Activated naive CD4-positive, alpha-beta T cell treated with anti-CD3 and anti-CD28 coated beads, Interleukin-2, amount 50 U/mL, for 72 hours (primary cell): ENCODE measurements at places on chromosomes 13 and 19. TPM values are rescaled to one million over a fixed set of nuclear protein-coding genes. Genes with fewer than 3 reads are reported as not detected.

The MUC16 gene
- 0.02 TPM for total RNA-seq

The ZNF580 gene
- total RNA-seq = 33.9 TPM

The GZMM gene
- 14.1 TPM for total RNA-seq

The ICAM4 gene
- 0.43 TPM for total RNA-seq

The DEDD2 gene
- total RNA-seq = 28.7 TPM

The OR4F17 gene
- not detected for total RNA-seq

The CAPS gene
- total RNA-seq = 5.1 TPM

DNA sequence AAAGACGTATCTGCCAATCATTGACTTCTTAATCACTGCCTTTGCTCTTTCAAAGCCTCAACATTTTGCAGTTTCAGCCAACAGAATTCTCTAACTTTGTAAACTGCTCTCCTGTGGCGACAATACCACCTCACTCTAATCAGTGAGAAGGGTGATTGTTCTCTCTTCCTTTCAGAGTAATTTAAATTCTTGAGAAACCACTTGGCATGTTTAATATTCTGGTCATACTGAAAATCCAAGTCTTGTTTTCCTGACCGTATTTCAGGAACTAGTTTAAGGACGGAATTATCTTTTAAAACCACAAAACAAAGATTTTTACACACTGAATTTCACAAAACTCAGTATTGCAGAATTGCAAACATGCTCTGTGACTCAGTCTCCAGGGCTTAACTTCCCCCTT, 5.2 kb upstream of the CDC16 start:
- no peak for DNase-seq

GRCh38 chr19:45279587-45280192, 28.6 kb downstream of the MARK4 start:
- DNase-seq = no peak

DNA sequence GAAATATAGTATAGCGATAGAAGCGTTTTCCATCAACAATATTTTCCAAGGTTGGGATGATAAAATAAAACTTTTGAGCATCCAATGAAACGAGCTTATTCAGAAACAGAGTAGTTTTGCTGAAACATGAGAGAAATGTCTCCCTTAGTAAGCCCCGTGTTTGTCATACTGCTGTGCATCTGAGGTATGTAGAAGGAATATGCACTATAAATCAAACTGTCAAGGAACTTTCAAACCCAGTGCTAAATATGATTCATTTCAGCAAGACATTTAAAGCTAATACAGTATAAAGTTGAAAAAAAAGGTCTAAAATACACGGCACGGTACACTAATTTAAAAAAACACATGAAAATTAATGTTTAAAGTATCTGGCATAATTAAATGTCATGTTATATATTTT, 546.2 kb downstream of the SLITRK5 start:
- DNase-seq = no peak

DNA sequence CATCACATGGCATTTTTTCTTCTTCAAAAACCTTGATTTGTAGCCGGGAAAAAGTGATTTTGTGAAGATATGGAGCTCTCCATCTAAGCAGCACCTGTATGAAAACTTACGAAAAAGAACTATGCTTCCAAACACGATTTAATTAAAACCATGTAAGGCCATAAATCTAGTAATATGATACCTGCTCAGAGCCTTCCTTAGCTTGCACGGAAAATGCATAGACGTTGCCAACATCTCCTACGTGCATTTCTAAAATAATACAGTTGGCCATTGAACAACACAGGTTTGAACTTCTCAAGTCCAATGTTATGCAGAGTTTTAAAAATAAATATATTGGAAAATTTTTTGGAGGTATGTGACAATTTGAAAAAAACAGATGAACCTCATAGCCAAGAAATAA, 59.1 kb upstream of the RNF113B start:
- DNase-seq = no peak

DNA sequence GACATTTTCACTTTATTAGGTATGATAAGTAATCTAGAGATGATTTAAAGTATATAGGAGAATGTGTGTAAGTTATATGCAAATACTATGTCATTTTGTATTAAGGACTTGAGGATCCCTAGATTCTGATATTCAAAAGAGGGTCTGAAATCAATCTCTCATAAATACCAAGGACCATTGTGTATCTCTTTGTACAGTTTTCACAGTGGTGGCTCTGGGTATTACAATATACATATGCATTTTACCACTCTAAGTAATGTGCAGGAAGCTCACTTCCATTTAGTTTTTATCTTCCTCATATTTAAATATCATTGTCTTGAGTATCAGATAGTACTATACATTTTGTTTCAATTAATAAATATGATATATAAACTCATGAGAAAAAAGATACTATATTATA, 862.6 kb upstream of the PCDH20 start:
- DNase-seq = no peak

- DNase-seq = no peak
Observed at GRCh38 chr13:90238413-90238812, 1109.1 kb upstream of the MIR17HG start.

GRCh38 chr19:45798995-45799517, 6.4 kb upstream of the DMWD start:
- no peak for DNase-seq

GRCh38 chr13:30884543-30884942, 21.5 kb upstream of the MEDAG start:
- no peak for DNase-seq

GRCh38 chr13:21033856-21034602, 27.4 kb downstream of the LATS2 start:
- no peak for DNase-seq

GRCh38 chr13:35005051-35005450, 63.0 kb downstream of the NBEA start:
- no peak for DNase-seq

DNA sequence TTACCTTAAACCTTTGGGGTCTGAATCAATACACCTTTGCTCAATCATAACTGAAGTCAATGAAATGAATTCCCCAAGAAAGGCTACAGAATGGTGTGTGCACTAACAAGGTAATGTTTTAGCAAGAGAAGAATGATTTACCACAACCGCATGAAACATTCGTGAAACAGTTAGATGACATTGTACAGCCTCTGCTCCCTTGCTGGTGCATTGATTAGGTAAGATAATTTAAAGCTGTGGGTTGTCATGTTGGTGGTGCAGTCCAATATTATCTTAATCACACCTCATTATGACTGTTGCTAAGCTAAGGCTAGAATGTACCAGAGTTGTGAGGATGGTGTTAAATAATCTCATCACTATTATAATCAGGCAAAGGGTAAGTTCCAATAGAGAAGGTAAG, 1673.2 kb upstream of the PRR20A start:
- DNase-seq = no peak

- no peak for DNase-seq
Observed at GRCh38 chr19:8208119-8208921, 850 bp upstream of the CERS4 start.

DNA sequence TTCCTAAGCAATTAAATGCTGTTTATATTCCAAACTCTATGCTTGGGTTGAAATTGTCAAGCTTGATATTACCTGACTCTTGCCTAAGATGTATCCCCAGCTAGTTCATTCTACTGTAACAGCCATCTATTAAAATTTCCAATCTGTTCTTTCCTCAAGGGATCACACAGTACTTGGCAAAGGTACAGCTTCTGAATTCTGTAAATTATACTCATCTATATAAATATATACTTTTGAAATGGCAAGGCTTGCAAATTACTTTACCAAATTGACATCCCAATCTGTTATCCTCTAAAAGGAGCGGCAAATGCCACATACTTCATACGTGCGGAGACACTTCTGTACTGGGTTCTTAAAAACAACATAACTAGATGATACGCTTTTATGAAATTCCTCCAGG, 330.2 kb downstream of the DNAJC15 start:
- no peak for DNase-seq

GRCh38 chr13:74243637-74244526, 109.7 kb upstream of the KLF12 start:
- DNase-seq = no peak

DNA sequence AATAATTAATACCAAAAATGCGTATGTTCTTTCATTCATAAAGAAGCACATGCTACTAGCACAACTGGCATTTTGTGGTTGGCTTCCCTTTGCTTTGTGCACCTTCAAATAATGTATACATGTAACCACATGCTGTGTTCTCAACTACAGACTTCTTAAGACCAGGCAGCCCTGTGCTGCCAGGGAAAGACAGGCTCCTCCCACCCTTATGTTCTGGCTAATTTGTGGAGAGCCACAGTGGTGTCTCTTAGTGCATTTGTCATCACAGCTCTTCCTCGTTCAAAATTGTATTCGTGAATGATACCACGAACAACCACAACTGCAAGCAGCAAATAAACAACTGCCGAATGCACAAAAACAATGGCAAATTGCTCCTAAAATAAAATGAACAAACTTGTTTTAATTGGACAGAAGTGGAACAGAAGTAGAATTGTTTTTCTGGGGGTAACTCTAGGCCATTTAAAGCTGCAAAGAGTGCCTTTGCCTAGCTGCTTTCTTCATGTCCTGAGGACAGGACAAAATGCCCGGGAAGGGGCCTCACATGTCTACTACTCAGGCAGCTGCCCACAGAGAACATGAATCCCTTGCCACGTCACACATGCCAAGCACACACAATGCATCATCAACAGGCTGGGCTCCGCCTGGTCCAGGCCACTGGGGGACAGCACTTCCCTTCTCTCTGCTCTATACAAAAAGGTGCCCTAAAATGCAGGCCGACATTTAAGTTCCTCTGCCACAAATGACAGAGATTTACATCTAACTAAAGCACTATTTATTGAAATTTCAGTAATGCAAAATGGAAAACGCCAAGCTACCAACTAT, 21.7 kb downstream of the IRS2 start:
- no peak for DNase-seq

DNA sequence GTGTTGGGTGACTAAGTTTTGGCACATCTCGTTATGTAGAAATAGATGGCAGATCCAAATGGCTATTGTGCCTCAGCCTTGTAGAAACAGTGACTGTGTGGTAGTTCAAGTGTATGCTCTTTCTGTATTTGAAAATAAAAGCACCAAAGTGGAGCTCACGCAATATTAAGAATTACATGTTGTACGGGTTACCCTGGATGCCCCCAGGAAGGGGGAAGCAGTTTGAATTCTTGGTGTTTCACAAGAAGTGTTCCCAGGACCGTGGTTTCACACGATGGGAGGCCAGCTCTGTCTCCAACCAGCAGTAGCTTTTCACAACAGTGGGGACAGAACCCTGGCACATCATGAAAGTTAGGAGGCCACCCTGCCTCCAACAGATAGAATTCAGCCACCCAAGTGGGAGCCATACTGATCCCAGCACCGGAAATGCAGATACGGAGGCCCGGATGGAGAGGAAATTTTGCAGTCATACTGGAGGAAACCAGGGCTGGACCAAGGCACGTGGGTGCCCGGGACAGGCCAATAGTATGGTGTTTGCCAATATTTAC, 8.9 kb downstream of the FLT1 start:
- no peak for DNase-seq

DNA sequence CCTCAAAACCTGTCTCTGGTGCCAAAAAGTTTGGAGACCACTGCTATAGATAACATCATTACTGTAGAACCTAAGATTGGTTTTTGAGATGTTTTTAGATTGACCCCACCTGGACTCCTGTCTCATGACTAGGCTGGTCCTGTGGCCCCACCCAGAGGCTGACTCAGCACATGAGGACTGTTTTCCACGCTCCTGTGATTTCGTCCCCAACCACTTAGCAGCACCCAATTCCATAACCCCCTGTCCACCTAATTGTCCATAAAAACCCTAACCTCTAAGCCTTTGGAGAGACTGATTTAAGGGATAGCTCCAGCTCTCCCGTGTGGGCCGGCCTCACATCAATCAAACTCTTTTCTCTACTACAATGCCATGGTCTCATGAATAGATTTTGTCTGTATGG, 25.6 kb upstream of the GAS6 start:
- DNase-seq = no peak

GRCh38 chr19:4500841-4501591, 17.3 kb downstream of the PLIN4 start:
- DNase-seq = no peak
